ENCODE measurements at places on chromosomes 7 and 10.

GRCh38 chr10:7773845-7774801 lies 13.7 kb downstream of the KIN start:
- DNase-seq, result no peak

DNA sequence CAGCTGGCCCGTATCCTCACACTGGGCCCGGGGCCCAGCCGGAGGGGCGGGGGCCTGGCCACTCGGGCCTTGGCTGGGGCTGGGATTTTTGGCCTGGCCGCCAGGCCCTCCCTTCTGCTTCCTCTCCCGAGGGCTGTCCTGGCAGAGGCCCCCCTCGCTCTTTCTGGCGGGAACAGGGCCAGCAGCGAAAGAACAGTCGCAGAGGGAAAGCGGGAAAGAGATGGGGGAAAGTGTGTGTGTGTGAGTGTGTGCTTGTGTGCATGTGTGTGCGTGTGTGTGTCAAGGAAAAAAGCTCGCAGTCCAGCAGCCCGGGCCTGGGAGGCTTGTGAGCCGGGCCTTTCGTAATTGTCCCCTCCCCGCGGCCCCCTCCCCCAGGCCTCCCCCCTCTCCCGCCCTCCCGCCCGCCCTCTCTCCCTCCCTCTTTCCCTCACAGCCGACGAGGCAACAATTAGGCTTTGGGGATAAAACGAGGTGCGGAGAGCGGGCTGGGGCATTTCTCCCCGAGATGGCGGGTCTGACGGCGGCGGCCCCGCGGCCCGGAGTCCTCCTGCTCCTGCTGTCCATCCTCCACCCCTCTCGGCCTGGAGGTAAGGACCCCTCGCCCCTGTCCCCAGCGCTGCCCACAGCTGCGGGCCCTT lies at the start of gene ELN:
Gene ELN, plus strand, starts transcription at position 491 of the 638 bp plus-strand sequence. Its CDS starts 15 bp downstream, at position 506.
- no peak for DNase-seq

DNA sequence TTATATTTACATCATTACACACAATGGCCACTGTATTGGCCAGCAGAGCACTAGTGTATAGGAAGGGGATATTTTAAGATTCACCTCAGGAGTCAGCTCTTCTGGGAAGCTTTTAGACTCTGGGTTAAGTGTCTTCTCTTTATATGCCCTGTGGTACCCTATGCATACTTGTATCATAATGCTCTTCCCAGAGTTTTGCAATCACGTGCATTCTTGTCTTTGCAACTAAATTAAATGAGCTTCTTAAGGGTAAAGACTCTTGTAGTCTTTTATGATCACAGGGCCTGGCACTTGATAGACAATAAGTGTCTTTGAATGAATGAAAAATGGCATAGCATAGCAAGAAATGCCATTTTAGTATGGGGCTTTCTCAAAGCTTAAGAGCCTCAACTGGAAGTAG lies 35.4 kb upstream of the ARMS2 start:
- no peak for DNase-seq

DNA sequence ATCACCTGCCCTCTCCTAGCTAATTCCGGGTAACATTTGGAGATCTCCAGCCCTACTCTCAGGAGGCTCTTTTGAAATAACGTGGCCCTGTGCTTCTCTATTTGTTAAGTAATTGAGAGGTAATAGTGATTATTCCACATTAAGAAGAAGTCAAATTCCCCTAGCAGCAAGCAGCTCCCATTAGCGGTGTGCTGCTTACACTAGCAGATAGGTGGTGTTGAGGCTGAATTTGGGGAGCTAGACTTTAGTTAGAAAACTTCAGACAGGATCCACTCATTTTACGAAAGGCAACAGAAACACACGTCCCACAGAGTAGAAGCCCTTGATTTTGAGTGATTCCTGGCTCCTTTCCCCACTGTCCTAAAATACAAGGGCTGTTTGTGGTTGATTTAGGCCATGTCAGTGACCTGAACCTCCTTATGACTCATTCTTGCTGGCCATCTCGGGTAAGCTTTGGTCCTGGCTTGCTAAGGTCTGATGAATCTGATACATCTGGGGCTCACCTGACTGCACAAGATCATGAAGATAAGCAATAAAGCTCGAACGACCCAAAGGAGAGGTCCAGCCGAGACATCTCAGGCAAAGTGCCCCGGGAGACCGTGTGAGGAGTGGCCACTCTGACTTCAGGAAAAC lies 77.2 kb downstream of the FAM204A start:
- no peak for DNase-seq

GRCh38 chr10:113425541-113425951 lies 127.3 kb upstream of the HABP2 start:
- no peak for DNase-seq

- no peak for DNase-seq
Observed at GRCh38 chr10:71033396-71033980, 145.1 kb upstream of the PCBD1 start.

- no peak for DNase-seq
Observed at GRCh38 chr7:157551325-157552070, 214.7 kb downstream of the DNAJB6 start.

GRCh38 chr7:151647874-151648273 lies 128.2 kb upstream of the RHEB start:
- DNase-seq, result no peak

GRCh38 chr10:11379771-11380170 lies 231.7 kb downstream of the USP6NL start:
- no peak for DNase-seq

- DNase-seq, result no peak
Observed at GRCh38 chr7:140672382-140673062, at the start of gene ADCK2. Gene ADCK2 (plus strand): TSS chr7:140672945. CDS start chr7:140673331, 386 bp downstream.

GRCh38 chr7:27871086-27871485 lies 131.1 kb downstream of the TAX1BP1 start:
- no peak for DNase-seq

DNA sequence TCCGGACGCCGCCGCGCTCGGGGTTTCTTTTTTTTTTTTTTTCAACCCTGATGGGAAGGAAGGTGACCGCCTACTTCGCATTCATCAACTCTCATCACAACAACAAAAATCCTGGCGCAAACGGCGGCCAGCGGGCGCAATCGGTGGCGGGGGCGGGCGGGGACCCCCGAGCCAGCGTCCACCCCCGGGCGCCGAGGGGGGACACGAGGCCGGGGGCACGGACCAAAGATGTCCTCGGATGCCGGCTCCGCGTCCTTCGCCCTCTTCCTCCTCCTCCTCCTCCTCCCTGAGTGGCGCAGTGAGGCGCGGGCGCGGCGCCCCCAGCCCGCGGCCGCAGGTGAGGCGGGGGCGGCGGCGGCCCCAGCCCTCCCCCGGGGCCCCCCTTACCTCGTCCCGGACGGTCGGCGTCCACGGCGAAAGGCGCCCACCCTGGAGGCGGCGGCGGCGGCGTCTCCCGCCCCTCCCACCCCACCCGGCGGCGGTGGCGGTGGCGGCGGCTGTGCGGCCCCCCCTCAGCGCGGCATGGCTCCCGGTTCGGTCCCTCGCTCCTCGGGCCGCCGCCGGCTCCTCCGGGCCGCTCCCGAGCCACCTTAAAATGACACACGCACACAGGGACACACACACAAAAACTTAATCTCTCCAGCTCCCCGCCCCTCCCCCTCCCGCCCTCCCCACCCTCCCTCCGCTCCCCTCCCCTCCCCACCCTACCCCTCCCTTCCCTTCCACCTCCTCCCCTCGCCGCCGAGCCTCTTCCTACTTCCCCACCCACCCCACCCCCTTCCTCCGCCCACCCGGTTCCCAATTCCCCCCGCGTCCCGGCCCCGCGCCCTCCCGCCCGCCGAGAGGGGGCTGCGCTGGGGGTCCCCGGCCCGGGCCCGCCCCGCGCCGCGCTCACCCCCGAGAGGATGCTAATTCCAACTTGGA lies at the start of gene CTBP2:
Gene CTBP2, minus strand, starts transcription at position 632 of the 924 bp plus-strand sequence.
- DNase-seq, result no peak

GRCh38 chr7:23709081-23709750 lies 803 bp upstream of the STK31 start:
- DNase-seq, result no peak

GRCh38 chr7:158396982-158397862 lies 190.4 kb downstream of the PTPRN2 start:
- no peak for DNase-seq

DNA sequence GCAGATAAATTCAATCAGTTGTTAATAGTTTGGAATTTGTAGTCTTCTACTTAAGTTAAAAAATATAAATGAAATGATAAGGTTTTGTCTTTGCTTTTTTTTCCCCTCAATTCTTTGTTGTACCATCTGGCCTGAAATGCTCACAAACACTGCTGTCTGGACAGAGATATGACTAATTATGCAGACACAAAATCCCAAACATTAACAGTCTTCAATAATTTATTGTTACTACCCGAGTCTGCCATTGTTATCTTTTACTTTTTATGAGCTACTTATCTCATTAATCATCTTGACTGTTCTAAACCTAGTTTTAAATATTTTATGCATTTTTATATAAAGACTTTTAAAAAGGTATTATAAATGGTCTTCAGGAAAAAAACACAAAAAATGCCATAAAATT lies 64.7 kb upstream of the THSD7A start:
- DNase-seq, result no peak

DNA sequence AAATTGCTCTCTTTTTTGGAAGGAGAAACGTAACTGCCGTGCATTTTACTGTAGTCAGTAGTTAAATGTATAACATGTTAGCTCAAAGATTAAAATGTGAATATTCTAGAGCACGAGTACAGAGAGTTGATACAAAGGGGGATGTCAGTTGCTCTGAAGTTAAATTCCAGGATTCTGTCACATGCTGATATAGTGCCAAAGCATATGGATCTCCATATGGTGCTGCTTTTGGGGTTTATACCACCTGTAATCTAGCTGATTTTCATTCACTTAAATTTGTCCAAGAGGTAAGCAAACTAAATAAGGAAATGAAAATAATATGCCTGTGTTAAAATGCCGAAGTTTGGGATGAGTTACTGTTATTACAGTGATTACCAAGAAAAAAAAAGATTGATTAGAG lies 298.6 kb downstream of the EXOC4 start:
- no peak for DNase-seq

GRCh38 chr7:13803134-13803533 lies 186.3 kb downstream of the ETV1 start:
- DNase-seq, result no peak

GRCh38 chr10:22620929-22621328 lies 93.4 kb downstream of the PIP4K2A start:
- no peak for DNase-seq

Measured in GM12878 (cell line).